ENCODE measurements at places on chromosomes 7 and 10. TPM values are rescaled to one million over a fixed set of nuclear protein-coding genes. Genes with fewer than 3 reads are reported as not detected.

The SLC13A4 gene
- not detected for total RNA-seq

The CCDC6 gene
- 41.4 TPM for total RNA-seq

The TAS2R4 gene
- total RNA-seq = 1.3 TPM

The CCDC3 gene
- 45.4 TPM for total RNA-seq

The ZDHHC6 gene
- total RNA-seq = 21.2 TPM

The HYAL4 gene
- total RNA-seq = not detected

The FGFR2 gene
- 58.6 TPM for total RNA-seq

The ACHE gene
- total RNA-seq = 4.6 TPM

The ZNF503 gene
- total RNA-seq = 21.2 TPM

The PCGF5 gene
- total RNA-seq = 41.6 TPM

The AFAP1L2 gene
- total RNA-seq = 19.4 TPM

The CHRM2 gene
- total RNA-seq = 16.6 TPM

The GJD4 gene
- total RNA-seq = not detected

The UPK3B gene
- 0.75 TPM for total RNA-seq

The SLC16A12 gene
- total RNA-seq = 2.2 TPM

The SEMA4G gene
- 1.7 TPM for total RNA-seq

The CAMK2B gene
- 0.50 TPM for total RNA-seq

The ABCB4 gene
- 1.4 TPM for total RNA-seq

The CFTR gene
- total RNA-seq = not detected

The PTPRZ1 gene
- 3.8 TPM for total RNA-seq

The NODAL gene
- not detected for total RNA-seq

The INMT gene
- 113 TPM for total RNA-seq

The CYP2C9 gene
- not detected for total RNA-seq

The ADAM12 gene
- total RNA-seq = 0.83 TPM

The AOAH gene
- total RNA-seq = 2.3 TPM

The NAT16 gene
- not detected for total RNA-seq

The TRIM4 gene
- 24.2 TPM for total RNA-seq

The YAE1 gene
- total RNA-seq = 18.5 TPM

The GHRHR gene
- total RNA-seq = not detected

The HABP2 gene
- not detected for total RNA-seq

The CD36 gene
- total RNA-seq = 148 TPM

The HMX3 gene
- not detected for total RNA-seq

The MACC1 gene
- total RNA-seq = 0.17 TPM

The PRSS37 gene
- not detected for total RNA-seq

The MKLN1 gene
- 38.7 TPM for total RNA-seq

All from esophagus muscularis mucosa (tissue), 4 donors.